ENCODE measurements at places on chromosomes 11 and 22.

GRCh38 chr11:128336203-128336602 is 251.2 kb downstream of the ETS1 start:
- peak; percentile 75 for DNase-seq

DNA sequence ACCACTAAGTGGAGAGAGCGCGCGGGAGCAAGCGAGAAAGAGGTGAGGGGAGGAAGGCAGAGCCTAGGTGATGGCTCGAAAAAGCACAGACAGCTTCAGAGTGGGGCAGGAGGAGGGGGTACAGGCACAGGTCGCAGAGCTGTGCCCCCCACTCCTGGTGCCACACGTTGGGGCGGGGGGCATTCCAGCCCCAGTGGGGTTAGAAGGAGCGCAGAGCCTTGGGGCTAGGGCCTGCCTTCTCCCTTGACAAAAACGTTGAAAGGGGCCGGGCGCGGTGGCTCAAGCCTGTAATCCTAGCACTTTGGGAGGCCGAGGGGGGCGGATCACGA is 41.6 kb upstream of the ISX start:
- DNase-seq: no peak

DNA sequence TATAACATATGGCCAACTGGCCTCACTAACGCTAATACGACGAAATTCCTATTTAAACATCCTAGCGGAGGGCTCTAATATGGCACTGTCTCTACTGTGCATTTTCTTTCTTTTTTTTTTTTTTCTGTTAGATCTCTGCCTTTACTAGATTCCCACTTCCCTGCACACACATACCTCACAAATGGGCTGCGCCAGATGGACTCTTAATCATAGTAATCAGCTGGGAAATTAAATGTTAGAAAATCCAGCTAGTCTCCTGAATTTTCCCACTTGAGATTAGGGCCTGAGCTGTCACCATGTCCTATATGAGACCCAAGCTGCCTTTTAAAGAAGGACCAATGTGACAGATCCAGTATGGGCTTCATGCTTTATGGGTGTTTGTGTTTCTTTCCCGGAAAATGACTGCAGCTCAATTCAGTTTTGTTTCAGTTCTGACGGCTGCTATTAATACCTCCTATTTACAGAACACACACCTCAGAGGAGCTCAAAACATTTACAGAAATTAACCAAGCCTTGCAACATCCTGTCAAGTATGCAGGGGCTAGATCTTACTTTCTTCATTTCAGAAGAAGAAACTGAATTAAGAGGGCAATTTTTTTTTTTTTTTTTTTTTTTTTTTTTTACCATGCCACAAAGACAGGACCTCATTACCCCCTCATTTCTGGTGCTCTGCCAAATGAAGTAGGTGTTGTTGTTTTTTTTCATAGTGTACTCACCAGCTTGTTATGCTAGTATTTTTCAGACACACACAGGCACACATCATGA is 49.8 kb upstream of the BLID start:
- no peak for DNase-seq

DNA sequence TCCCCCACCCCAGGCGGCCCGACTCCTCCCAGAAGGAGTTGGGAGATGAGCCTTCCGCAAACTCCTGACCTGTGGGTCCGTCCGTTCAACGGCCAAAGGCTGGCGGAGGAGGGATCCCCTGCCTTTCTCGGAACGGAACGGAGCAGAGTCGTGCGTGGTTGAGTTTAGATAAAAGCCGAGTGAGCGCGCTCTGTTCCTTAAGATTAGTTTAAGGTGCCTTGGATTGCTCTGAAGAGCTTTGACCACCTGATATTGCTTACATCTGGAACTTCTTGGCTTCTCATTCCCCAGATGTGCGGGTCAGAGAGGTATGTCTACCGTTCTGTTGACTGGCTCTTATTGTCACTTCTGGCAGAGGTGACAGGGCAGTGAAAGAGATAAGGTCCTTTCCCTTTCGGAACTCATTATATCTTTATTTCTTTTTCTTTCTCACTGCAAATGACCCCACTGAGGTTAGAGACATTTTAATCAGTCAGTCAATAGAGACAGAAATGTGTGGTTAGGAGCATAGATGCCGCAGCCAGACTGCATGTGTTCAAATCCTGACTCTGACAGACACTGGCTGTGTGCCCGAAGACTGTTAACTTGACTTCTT is at the start of gene TRIM6:
Gene TRIM6, plus strand, starts transcription at position 31 of the 595 bp plus-strand sequence. Its CDS starts 261 bp downstream, at position 292.
- DNase-seq: peak; percentile 71

- DNase-seq: no peak
Measured at GRCh38 chr22:24146194-24146616, 35.1 kb upstream of the SUSD2 start.

DNA sequence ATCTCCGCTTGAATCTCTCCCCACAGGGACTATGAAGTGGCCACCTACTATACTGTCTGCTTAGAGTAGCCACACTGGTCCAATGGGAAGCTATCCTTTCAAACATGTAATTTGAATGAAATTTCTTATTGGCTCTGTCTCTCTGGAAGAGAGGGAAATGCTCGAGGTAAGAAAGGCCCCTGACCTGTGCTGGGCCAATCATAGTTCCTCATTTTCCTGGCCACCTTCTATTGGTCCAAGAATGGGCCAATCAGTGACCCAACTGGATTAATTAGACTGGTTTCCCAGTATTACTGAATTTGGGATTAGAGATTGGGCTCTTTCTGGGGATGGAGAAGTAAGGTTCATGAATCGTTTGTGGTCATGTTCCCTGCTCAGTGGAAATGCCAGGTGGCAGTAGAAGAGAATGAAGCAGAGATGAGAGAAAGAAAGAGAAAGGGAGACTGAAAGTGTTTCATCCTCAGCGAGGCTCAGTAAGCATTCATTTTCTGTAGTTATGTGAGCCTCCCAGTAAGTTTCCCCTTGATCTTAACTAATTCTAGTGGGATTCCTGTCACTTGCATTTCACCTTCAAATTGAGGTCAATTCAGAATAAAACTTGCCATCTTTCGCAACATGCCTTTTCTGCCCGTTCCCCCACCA is 8.4 kb upstream of the MMP20 start:
- no peak for DNase-seq

DNA sequence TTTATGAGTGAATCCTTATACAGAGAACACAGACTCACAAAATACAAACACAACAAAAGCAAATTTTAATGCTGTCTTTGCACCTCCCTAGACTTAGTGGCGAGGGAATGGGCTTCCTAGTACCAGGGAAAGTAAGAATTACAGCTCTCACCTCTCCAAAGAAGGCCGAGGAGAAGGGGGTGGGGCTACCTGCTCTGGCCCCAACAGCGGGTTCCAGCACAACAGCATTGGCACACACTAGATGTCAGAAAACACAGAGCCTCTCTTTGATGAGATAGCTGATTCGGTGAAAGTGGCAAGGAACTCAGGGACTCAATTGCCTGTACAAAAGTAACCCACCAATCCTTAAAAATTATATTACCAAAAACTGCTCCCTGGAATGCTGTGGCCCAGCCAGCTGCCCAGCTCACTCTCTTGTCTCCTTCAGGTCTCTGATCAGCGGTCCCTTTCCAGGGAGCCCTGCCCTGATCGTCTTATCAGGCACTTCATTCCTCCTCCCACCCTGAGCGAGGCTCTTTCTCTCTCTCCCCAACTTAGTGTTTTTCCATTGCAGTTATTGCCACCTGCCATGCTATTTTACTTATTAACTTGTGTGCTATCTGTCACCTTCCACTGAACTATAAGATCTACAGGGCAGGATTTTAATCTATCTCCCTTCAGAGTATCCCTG is 30.7 kb downstream of the SPON1 start:
- DNase-seq: no peak

GRCh38 chr11:109075976-109076375 is 346.0 kb upstream of the C11orf87 start:
- no peak for DNase-seq

GRCh38 chr11:131760091-131761061 is 390.0 kb downstream of the NTM start:
- DNase-seq: no peak

GRCh38 chr11:62719302-62719978 is 7.8 kb downstream of the HNRNPUL2 start:
- DNase-seq: no peak

GRCh38 chr22:22710719-22711531 is 66.5 kb downstream of the GGTLC2 start:
- peak; percentile 42 for DNase-seq

GRCh38 chr22:41683616-41684015 is 5.1 kb downstream of the SNU13 start:
- DNase-seq: no peak

DNA sequence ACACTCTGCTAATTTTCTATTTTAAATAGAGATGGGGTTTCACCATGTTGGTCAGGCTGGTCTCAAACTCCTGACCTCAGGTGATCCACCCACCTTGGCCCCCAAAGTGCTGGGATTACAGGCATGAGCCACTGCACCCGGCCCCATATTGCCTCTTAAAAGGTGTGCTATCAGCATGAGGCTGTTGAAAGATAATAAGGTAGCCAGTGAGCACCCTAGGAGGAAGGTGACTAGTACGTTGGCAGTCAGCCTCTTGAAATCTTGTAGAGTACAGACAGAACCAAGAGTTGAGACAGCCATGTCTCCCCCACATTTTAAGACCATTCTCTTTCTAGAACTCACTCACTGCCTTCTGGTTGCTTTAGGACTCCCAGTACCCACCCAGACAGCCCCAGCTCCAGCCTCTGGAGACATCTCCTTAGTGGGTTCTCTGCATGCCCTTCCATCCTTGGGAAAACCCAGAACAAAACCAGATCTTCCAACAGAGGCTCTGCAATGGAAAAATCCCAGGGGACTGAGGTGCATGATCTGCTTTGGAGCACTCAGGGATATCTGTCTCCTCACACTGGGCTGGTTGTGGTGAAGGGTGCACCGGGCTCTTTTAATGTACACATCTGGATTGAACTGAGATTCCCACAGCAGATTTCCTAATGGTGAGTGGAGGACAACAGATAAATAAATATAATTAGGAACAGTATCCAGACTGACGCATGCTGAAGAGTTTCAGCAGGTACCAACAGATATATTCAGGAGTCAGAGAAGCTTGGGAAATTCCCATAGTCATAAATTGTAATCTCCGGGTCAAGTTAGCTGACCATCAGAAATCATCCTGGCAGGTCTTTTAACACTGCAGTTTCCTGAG is 49.4 kb downstream of the LRRC74B start:
- no peak for DNase-seq

DNA sequence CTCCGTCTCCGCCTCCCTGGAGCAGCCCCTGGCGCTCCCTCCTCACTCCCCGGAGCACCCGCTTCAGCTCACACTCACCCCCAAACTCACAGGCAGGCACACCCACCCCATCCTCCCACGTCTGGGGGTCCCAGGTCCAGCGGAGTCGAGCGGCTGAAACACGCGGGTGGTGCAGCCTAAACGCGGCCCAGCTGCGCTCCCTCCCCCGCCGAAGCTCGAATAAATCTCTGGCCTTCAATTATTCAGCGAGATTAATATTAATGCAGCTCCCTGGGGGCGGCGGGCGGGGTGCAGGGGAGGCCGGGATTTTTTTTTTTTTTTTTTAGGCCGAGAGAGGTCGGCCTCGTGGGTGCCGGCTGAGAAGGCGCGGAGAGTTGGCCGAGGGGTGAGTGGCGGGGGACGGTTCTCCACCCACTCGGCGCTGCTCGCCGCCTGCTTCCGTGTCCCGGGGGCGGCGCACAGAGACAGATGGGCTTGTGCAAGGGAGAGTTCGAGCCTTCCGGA is 524 bp upstream of the SLC1A2 start:
- no peak for DNase-seq

- no peak for DNase-seq
Measured at GRCh38 chr22:29167032-29167911, 38.4 kb upstream of the EMID1 start.
